BJ (cell line): ENCODE measurements at places on chromosomes 11 and 22.

DNA sequence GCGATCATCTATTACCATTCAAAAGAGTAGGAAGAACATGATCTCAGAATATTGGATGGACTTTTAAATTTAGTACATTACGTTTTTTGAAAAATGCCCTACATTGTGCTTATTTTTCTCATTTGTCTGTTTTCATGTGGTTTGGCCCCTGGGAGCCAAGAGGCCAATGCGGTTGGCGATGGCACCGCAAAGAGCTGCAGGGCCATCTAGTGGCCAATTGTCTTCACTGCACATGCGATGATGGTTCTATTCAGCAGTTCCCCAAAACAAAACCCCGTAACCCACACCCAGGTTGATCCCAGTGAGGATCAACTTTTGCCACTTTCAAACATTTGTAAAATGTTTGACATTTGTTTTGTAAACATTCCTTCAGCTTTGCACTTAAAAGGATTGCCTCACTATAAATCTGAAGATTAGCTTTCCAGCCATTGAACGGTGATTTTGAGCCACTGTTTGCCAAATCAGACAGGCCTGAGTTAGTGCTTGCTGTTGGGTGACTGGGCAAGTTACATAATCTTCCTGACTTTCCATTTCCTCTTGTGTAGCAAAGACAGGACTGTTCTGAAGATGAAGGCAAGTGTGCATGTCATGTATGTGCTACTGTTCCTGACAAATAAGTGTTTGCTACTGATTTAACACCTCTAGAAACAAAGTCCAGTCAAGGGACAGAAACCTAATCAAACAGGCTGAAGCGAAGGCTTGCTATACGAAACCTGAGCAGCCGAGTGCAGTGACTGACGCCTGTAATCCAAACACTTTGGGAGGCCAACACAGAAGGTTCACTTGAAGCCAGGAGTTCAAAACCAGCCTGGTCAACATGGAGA lies 29.2 kb upstream of the XBP1 start:
- DNase-seq: no peak

DNA sequence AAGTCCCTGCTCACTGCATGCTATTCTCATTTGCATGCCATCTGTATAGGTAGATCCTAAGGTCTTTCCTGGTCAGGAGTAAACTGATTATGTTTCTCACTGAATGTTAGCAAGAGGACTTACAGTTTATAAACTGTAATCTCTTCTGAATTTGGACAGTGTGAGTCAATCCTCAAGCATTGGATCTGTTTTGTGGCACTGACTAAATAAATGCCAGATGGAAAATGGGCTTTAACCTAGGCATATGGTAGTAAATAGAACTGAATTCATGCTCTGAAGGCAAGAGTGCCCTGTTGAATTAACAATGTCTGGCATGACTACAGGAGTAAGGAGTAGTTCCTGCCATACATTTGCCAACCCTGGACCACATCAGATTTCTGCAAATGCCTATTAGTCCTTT lies 11.4 kb downstream of the FAM181B start:
- DNase-seq: peak; percentile 8

DNA sequence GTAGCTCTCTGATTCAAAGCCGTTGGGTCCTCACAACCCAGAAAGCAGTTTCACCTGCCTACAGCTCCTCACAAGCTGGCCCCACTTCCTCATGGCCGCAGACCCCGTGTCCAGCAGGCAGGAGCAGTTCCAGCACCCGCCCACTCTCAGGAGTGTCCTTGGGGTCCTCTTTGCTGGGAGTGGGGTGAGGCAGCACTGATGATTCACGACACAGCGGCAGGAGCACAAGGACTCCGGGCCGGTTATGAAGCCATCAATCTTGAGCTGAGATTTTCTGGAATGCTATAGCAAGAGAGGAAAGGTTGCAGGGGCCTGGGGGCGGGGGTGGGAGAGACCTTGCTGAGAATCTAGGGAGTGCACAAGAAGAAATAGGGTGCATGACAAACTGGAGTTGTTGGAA lies 311.2 kb downstream of the NXPE2 start:
- no peak for DNase-seq

- DNase-seq: no peak
Measured at GRCh38 chr11:60064111-60064510, 7.6 kb downstream of the MS4A3 start.

GRCh38 chr11:34339149-34340064 lies 18.4 kb downstream of the ABTB2 start:
- DNase-seq: no peak

GRCh38 chr22:30635273-30636225 lies at the start of gene SLC35E4:
SLC35E4 (plus strand) TSS chr22:30635781; CDS start chr22:30636451, 670 bp downstream.
- DNase-seq: no peak

DNA sequence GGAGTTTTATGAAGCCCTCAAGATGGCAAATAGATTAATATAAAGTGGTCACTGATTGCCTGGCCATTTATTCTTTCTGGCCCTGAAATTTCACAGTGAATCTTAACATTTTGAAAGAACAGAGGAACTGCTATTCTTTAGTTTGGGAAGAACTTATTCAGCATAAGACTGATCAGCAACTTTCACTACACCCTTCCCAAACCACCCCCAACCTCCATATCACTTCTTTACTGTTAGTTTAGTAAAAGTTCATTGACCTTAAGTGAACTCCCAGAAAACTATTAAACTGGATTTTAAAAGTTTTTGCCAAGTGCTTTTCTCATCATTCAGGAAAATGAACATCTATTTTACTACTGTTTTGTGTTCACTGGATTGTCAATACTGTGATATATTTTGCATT lies 77.4 kb downstream of the NARS2 start:
- DNase-seq: no peak

DNA sequence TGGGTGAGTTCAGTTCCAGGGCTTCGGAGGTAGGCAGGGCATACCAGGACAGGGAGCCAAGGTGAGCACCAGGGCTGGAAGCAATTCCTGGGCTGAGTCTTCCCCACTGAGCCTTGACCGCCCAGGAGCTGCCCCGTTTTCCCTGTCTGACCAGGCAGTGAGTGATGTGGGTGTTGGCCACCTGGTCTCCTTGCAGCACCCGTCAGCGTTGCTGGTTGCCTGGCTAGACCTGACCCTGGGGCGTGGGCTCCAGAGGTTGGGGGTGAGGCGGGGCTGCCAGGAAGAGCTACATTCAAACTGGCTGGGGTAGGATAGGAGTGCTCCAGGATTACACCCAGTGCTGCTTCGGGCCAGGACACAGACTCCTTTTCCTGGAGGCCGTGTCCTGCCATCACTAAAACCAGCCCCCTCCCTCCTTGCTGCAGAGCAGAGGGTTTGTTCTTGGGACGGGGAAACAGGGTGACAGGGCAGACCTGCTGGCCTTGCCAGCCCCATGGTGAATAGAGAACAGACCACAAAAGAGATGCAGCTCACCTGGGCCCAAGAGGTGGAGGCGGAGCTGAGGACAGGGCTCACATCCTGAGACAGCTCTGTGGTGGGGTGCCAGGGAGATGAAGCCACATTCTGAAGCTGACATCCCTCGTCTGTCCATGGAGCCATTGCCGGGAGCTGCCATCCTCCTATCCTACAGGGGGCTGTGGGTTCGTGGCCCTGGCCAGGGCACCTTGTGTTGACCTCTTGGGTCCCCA lies 14.2 kb downstream of the INCENP start:
- no peak for DNase-seq

- no peak for DNase-seq
Measured at GRCh38 chr11:128146926-128147605, 440.3 kb downstream of the ETS1 start.

GRCh38 chr22:27573280-27574001 lies 228.1 kb downstream of the MN1 start:
- DNase-seq: no peak

DNA sequence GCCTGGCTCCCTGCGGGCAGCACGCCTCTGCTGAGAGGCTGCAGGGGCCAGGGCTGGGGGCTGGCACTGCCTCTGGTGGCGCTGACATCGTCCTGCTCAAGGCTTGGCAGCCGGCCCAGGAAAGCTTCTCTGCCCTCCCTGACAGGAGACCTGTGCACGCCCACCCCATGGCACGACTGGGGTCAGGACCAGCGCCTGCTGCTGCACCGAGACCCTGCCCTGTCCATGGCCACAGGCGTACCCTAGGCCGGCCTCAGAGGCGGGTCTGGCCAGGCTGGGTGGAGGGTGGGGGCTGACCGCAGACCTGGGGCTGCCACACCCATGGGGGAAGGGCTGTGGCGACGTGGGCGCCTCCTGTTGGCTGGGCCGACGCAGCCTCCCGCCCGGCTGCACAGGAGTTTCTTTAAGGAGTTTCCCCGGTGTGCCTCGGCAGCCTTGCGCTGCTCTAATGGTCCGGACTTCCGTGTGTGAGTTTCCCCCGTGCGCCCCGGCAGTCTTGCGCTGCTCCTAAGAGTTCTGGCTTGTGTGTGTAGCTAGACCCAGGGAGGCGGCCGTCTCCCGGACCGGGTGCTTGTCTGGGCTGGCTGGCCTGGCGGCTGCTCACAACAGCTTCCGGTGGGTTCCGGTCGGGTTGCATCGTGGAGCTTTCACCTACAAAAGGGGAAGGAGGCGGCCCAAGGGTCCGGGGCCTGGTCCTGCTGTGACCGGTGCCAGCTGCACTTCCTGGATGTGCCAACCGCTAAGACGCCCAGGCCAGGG lies 4.6 kb downstream of the TRABD start:
- no peak for DNase-seq

DNA sequence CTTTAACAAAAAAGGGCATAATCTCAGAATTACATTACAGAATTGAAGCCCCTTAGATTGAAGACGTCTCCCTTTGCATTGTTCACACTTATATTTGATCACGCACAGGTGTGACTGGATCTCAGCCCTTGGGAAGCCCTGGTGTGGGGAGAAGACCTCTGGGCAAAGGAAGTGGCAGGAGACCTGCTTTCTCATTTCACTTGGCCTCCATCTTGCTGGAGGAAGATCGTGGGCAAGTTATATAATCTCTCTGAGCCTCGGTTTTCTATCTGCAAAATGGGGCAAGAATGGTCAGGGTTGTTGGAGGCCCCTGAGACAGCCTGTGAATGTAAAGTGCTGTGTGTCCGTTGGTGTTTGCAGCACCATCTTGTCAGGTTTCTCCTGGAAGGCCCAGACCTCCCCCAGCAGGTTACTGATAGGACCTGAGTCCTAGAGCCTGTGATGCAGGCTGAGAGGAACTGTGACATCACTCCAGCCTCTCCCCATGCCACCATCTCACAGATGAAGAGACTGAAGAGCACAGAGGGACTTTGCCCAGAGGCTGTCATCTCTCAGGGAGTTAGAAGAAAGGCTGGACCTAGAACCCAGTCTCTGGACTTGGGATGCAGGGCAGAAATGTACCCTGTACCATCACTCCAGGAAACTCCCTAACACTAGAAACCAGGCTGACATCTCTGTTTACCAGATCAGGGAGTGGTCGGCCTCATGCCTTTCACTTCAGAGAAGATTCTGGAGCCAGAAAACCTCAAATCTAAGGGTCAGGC lies 1.1 kb upstream of the APOA1 start:
- no peak for DNase-seq

DNA sequence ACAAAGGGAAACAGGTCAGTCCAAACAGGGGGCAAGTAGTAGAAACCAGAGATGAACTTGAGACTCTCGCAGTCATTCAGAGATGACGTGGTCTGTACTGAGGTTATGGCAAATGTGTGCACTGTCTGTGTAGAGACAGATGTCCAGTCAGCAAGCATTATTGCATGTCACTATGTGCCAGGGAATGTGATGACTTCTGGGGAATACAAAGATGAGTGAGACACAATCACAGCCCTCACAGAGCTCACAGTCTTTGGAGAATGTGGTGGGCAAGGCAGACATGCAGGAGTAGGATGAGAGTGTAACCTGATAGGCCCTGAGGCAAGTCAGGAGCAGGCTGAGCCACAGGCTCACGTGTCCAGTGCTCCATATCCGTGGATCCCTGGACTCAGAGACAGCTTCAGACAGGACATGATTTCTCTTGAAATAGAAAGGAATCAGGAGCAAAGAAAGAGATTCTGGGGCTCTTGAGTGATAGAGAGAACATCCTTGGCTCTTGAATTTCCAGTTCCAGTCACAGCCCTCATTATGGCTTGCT lies 550.7 kb downstream of the ETS1 start:
- DNase-seq: no peak

DNA sequence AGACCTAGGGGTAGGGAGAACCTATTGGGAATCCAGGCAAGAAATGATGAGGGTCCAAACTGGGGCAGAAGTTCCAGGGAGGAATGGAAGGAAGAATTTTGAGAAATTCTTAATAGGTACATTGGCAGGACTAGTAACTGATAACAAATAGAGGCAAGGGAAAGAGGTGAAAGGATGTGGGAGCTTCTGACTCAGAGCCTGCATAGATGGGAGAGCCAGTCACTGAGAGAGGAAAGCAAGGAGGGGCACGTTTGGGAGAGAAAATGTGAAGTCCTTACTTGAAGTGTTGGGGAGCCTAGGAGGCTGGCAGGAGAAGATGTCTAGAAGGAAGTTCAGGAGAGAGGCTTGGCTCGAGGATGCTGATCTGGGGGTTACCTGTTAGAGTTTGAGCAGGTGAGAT lies 104.6 kb upstream of the NCAM1 start:
- no peak for DNase-seq

- peak; percentile 1 for DNase-seq
Measured at GRCh38 chr11:88206751-88207150, 31.5 kb upstream of the RAB38 start.

DNA sequence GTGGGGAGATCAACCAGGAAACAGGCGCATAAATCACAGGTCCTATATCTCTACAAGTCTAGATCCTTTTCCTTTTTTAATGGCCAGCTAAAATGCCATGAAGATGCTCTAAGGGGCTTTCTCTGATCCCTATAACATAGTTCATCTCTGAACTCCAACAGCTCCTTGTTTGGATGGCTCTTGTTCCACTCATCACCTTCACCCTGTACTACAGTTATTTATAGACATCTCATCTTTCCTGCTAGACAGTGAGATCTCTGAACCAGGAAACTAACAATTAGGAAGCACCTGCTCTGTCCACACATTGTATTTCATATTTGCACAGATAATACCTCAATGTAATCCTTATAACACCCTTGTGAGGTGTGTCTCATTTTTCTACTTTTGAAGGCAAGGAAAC lies 31.6 kb downstream of the KCNA4 start:
- DNase-seq: no peak

- no peak for DNase-seq
Measured at GRCh38 chr11:111135101-111135500, 110.4 kb upstream of the POU2AF2 start.

DNA sequence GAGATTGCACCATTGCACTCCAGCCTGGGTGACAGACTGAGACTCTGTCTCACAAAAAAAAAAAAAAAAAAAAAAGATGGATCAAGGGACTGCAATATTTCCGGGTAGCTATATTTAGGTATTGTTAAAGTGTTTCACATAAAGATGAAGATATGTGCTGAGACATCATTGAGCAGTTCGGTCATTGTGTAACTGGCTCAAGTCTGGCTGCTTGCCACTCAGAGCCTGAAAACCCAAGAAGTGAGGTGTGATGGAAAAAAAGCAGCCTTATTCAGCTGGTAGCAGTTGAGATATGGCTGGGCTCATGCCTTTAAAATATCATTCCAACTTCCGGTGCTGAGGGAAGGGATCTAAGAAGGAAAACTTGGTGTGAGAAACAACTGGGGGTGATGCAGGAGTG lies 46.9 kb downstream of the LUZP2 start:
- no peak for DNase-seq

DNA sequence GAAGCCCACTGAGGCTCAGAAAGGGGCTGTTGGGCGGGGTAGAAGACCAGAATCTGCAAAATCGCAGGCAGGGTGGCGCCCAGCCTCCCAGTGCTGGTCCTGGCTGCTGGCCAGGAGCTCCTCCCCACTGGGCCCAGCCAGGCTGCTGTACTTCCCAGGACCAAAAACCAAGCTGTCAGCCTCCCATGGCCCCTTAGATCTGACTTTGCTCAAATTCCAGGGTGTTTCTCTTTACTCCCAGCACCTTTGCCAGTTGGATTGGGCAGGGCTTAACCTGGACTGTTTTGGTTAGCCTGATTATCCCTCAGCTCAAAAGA lies 44.2 kb upstream of the WEE1 start:
- no peak for DNase-seq
